NCI-H460 (cell line): ENCODE measurements at places on chromosomes 11 and 22.

DNA sequence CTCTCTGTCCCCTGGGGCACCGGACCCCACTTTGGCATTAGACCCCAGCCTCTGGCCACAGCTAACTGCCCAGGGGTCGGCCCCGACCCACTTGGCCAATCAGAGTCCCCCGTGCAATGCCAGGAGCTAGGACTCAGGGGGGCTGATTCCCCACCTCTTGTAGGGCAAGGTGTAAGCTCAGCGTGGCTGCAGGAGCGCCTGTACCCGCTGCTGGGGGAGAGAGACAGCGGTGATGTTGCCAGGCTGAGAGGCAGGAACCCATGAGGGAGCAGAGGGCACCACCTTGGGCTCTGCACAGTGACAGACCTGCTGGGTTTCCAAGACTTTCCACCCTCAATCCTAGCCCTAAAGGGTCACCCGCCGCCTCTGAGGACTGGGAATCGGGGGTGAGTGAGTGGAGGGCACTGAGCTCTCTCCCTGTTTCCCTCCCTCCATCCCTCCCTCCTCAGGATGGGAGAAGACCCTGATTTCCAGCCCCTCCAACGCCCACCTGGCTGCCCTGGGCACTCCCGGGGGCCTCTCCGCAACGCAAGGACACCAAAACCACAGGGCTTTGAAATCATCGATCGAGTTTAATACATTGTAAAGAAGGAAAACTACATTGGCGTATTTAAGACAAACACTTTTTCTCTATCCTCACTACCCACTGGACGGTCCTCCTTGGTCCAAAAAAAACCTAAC lies 128.4 kb downstream of the ARHGAP8 start:
- DNase-seq, result no peak

GRCh38 chr22:40128989-40129388 lies 48.7 kb upstream of the TNRC6B start:
- DNase-seq, result no peak

DNA sequence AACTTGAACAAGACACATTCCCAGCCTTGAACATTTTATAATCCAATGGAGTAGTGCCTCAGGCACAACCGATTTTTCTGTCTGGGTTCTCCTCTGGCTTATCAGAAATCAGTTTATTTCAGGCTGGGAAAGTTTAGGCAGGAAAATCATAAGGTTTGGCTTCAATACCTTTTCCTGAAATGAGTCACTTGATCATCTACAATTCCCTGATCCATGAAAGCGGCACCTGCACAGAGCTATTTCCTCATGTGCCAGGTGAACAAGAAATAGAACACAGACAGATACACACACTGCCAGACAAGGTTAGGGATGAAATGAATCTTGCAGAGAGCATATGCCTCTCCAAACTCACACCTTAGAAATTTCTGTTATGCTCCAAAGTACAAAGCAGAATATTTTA lies 106.7 kb upstream of the OR9G4 start:
- no peak for DNase-seq

DNA sequence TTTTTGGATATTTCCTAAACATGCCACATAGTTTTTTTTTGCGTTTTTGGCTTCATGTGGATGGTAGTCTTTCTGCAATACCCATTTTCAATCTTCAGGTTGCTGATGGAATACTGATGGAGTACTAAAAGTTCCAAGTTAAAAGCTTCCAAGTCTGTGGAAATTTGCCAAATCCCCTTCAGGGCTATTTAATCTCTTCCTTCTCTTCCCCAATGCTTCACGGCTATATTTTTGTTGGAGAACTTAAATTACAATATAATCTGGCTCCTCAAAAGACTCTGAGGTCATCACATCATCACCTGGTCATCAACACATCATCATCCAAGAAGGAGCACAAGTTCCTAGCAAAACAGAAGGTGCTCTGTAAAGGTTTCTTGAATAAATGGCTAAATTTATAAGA lies 881.0 kb upstream of the TENM4 start:
- no peak for DNase-seq

DNA sequence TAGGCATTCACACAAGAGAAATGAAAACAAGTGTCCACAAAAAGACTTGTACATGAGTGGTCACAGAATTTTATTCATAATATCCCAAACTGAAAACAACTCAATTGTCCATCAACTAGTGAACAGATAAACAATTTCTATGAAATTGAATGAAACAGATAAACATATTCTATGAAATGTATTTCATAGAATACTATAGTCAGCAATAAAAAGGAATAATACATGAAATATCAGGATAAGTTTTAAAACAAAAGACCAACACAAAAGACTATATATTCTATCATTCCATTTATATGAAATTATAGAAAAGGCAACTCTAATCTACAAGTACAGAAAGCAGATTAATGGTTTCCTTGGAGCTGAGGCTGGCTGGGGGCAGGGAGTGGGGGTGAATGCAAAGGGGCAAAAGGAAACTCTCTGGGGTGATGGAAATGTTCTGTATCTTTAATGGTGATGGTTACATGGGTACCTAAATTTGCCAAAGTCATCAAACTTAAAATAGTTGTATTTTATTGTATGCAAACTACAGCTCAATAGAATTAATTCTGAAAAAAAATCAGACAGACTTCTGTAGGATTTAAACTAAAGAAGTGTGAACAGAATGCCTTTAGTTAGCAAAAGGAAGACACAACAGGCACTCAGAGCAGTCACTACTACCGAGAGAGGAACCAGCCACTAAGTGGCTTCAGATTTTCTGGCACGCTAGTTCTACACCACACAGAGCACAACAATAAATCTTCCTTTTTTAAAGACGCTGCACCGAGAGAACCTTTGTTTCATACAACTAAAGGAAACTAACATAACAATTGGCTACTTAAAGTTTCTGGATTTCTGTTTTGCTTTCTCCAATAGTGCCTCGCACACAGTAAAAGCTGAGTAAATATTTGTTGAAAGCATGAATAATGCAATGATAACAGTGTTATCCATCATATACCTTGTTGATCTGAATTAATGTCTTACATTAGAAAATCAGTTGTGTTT lies 15.4 kb downstream of the CCDC34 start:
- no peak for DNase-seq
